ENCODE measurements at places on chromosomes 12 and 14. TPM values are rescaled to one million over a fixed set of nuclear protein-coding genes. Genes with fewer than 3 reads are reported as not detected.

Gene TOMM20L
- not detected for total RNA-seq

Gene CLEC6A
- not detected for total RNA-seq

Gene TSHR
- total RNA-seq: not detected

Gene MANSC4
- not detected for total RNA-seq

Gene MYF5
- not detected for total RNA-seq

Gene TROAP
- total RNA-seq: 1.5 TPM

Gene HCAR3
- total RNA-seq: 0.29 TPM

Gene MUCL1
- total RNA-seq: not detected

Gene ANO4
- 0.71 TPM for total RNA-seq

Gene DEGS2
- 0.18 TPM for total RNA-seq

Gene KRT72
- total RNA-seq: not detected

Gene PRKD1
- 6.3 TPM for total RNA-seq

Gene C1QL4
- total RNA-seq: not detected

Gene PRR4
- 0.29 TPM for total RNA-seq

Gene KERA
- not detected for total RNA-seq

Data from left cardiac atrium (tissue), 4 donors.